HFFc6 (cell line): ENCODE measurements at places on chromosomes 1 and 21.

DNA sequence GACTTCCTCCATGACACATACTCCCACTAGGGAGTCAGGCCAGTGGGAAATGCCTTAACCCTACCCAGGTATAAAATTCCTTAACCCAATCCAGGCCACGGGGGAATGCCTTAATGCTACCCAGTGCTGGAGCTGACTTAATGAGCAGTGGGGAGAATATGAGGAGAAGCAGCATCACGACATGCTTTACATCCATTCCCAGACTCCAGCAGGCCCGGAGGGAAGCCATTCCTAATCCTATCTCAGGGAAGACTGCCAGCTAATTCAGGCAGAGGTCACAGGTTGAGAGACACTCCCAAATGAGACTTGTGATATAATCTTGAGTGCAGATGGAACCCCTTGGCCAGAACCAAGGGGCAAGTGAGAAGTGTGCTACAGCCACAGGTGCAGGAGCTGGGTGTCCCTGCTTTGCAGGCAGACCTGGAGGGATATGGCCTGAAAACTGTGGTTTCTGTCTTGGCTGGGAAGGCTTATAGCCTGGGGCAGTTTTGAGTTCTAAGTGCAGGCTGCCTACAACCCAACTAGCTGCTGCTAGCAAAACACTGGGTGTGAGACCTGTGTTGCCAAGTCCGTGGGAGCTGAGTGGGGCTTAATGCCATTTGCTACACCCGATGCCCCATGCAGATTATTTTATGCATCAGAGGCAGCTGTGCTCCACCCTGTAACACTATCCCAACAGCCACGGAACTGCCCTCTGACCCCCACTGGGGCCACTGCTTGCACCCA lies 45.1 kb upstream of the GUCA2A start:
- peak; percentile 50 for DNase-seq

DNA sequence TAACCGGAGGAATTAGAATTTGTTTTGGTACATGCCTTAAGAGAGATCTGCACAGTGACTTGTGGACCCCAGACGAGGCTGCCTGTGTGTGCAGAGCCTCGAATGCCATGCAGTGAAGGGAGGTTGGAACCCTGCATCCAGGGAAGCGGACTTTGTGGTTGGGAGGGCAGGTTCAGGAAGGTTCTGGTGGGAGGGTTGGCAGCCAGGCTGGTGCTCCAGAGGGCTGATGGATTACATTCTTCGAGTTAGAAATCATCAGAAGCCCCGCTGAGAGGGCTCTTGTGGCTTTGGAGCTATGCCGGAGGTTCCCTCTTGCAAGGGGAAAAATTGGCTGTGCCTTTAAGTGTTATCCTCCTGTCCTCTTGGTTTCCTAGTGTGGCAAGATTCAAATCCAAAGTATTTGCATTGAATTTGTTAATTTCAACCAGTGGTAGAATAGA lies 21.1 kb downstream of the ROR1 start:
- no peak for DNase-seq

GRCh38 chr1:234604495-234605398 lies 5.2 kb downstream of the IRF2BP2 start:
- DNase-seq, result peak; percentile 67

- DNase-seq, result no peak
These were observed 27.5 kb downstream of the ERG start for GRCh38 chr21:38470755-38471154.

DNA sequence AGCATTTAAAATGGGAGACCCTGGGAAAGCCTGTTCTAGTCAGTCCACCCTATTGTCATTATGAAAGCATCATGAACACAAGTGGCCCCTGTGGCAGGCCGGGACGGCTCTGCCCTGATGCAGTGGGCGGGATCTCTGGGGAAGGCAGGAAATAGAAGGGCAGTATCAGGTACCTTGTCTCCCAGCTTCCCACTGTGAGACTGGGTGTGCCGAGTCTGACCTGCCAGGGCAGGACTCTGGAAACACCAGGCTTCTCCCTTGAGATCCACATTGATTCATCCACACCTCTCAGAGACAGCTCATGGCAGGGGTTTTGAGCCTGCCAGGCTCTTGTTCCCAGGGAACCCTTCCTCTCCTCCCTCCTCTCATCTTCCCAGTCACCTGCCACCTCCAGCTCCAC lies 24.5 kb upstream of the GNPAT start:
- no peak for DNase-seq

DNA sequence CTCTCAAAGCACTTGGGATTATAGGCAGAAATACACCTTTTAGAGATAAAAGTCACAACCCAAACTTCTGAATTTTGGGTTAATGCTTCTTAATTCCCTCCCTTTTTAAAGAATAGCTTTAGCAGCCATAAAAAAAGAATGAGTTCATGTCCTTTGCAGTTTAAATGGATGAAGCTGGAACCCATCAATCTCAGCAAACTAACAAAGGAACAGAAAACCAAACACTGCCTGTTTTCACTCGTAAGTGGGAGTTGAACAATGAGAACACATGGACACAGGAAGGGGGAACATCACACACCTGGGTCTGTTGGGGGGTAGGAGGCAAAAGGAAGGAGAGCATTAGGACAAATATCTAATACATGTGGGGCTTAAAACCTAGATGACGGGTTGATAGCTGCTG lies 55.8 kb downstream of the SLC27A3 start:
- no peak for DNase-seq

- DNase-seq, result no peak
These were observed 338.3 kb downstream of the SIPA1L2 start for GRCh38 chr1:232291681-232292080.

GRCh38 chr1:218090459-218090858 lies 194.6 kb upstream of the RRP15 start:
- DNase-seq, result no peak

DNA sequence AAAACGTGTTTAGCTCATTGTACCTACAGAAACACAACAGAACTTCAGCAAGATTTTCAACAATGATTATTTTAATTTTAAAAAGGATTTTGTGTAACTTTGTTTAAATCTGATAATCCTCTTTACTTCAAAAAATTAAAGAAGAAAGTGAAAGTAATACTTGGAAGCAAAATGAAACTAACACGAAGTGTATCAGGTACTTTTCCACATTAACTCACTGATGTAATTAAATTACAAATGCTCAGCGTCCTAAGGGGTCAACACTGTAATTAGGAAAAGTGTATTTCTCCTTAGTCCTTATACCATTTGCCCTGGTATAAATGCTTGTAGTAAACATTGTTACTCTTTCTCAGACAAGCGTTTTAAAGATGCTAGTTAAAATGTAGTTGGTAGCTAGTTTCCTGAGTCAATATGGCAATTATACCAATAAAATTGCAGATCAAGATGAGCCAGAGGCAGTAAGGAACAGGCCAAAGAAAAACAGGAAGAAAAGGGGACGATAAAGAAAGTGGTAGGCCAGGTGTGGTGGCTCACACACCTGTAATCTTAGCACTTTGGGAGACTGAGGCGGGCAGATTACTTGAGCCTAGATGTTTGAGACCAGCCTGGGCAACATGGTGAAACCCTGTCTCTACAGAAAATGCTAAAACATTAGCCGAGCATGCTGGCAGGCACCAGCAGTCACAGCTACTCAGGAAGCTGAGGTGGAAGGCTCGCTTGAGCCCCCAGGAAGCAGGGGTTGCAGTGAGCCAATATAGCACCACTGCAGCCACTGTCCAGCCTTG lies 553.0 kb downstream of the SMYD3 start:
- DNase-seq, result no peak

- no peak for DNase-seq
These were observed 23.2 kb upstream of the PTTG1IP start for GRCh38 chr21:44896561-44897286.

DNA sequence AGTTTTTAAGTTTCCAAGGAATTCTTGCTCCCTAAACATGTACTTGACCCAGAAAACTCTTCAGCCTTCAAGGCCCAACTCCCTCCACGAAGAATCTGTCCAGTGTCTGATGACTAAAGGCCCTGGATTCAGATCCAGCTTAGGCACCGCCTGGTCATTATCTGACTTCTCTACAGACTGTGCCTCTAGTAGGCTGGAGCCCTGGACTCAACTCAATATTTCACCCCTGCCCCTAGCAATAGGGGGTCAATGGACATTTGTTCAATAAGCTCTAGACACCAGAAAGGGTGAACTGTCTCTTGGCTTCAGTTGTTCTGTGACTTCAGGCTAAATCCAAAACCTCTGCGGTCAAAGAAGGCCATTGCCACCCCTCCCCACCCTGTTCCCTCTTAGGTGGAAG lies 34.5 kb downstream of the NUAK2 start:
- no peak for DNase-seq

- no peak for DNase-seq
These were observed 138.2 kb downstream of the COP1 start for GRCh38 chr1:176068901-176069300.

DNA sequence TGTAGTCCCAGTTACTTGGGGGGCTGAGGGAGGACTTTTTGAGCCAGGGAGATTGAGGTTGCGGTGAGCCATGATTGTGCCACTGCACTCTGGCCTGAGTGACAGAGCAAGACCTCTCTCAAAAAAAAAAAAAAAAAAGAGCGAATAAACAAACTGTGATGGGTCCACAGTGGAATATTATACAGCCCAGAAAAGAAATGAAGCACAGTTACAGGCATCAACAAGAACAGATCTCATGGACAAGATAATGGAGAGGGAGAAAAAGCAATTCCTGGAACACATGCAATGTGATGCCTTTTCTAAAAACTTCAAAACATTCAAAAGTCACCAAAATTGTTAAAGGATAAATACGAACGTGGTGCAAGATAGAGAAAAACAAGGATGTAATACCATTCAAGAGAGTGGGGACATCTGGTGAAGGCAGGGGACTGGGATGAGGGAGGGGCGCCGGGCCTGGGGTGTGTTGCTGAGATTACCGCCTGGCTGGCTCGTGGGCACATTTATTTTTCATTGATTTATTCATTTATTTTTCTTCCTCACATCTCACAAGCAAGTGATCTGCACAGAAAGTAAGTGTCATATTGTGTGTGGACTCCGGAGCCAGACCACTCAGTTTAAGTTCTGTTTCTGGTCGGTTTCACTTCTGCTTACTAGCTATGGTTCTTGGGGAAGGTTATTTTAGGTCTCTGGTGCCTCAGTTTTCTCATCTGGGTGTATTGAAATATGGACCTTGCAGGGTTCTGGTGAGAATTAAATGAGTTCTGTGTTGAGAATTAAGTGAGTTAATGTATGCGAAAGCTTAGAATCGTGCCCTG lies 30.1 kb downstream of the ABCG1 start:
- no peak for DNase-seq

DNA sequence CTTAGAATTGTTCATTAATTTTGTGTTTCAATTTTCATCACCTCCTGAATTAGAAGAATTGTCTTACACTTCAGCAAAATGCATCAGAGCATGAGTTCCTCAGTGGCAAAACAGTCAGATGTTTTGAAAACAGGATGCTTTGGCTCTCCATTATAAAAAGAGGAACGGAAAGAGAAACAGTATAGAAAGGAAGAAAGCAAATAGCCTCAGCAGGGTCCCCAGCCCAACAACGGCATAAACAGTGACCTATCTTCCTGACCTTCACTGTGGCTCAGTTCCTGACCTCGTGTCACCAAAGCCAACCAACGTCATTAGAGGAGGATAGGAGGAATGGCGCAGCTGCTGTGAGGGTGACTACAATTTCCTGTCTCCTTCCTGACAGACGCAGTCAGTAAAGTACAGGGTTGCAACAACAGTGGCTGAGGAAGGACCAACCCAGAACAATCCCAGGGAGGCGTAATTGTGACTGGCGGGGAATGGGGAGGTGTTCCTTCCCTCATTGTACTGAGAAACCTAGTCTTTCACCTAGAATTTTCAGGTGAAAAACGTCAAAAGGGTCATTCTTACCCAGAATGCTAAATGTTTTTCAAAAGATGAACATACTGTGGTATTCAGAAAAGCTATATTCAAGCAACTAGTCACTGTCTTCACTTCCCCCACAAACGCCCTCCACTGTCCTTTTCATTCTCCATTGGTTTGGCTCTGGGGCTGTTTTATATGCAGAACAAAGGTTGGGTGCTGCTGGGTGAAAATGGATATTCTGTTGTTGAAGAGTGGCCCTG lies 197.9 kb upstream of the SGIP1 start:
- no peak for DNase-seq

- DNase-seq, result no peak
These were observed 19.9 kb upstream of the NRIP1 start for GRCh38 chr21:15084668-15085067.

- DNase-seq, result peak; percentile 46
These were observed 1.1 kb downstream of the C21orf58 start for GRCh38 chr21:46322351-46323226.

- no peak for DNase-seq
These were observed 71.3 kb downstream of the RIPK4 start for GRCh38 chr21:41695513-41695912.

GRCh38 chr1:64082459-64082858 lies 121.0 kb upstream of the UBE2U start:
- DNase-seq, result peak; percentile 65

GRCh38 chr1:63847308-63847910 lies 73.6 kb downstream of the ROR1 start:
- DNase-seq, result no peak

- DNase-seq, result no peak
These were observed 53.5 kb downstream of the FMO4 start for GRCh38 chr1:171367436-171367835.

DNA sequence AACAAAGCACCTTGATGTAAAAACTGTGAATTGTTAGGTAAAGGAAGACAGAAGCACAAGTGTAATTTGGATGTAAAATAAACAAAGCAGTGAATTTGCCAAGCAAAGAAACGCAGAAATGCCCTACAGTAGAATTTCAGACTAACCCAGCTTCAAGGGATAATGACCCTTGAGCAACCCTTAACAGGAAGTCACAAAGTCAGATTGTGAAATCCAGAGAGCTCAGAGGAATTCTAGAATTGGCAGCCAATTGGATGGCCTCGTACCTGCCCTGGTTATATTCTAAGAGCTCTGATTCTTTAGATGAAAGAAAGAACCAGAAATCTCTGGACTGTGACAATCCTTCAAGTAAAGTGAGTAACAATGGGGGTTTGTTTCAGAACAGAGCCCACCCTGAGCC lies 152.7 kb upstream of the CHRM3 start:
- DNase-seq, result no peak

GRCh38 chr1:156670791-156671190 lies 6.4 kb downstream of the NES start:
- no peak for DNase-seq

GRCh38 chr1:226763905-226764264 lies 24.8 kb upstream of the ITPKB start:
- DNase-seq, result peak; percentile 91
